ENCODE measurements at places on chromosomes 2 and 18.

DNA sequence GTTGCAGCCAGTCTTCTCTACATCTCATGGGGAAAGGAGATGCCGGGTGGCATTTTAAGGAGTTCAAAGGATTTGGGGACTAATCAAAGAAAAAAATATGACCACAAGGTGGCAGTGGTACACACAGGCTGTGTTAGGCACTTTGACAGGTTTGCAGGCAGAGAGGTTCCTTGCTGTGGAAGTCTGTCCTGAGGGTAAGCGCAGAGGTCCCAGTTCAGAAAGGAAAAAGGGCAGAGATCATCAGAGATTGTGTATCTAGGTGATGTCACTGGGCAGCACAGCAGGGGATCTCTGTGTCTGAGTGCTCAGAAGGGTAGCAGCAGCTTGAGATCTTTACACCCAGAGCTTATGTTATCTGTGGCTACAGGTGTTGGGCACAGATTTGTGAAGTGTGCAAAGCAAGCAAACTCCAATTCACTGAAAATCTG lies 231.4 kb downstream of the LRRTM1 start:
- DNase-seq: peak; percentile 83

DNA sequence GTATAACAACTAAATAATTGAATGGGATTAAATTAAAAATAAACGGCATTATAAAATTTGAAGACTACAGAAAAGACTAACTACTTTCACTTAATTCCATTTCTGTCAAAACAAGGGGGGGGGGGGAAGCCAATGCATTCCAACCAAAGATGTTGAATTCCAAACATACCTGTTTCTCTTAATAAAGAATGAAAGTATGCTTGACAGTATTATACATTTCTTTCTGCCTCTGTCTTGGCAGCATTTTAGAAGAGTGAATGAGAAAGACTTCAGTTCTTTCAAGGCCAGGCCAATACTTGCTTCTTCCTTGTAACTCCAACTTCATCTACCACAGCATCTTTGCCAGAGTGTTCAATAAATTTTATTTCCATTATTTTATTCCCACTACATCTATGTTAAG lies 65.9 kb downstream of the PDE11A start:
- no peak for DNase-seq

GRCh38 chr2:23607925-23608324 lies 222.9 kb downstream of the KLHL29 start:
- no peak for DNase-seq

GRCh38 chr2:29068513-29068912 lies 5.8 kb downstream of the PCARE start:
- DNase-seq: no peak

DNA sequence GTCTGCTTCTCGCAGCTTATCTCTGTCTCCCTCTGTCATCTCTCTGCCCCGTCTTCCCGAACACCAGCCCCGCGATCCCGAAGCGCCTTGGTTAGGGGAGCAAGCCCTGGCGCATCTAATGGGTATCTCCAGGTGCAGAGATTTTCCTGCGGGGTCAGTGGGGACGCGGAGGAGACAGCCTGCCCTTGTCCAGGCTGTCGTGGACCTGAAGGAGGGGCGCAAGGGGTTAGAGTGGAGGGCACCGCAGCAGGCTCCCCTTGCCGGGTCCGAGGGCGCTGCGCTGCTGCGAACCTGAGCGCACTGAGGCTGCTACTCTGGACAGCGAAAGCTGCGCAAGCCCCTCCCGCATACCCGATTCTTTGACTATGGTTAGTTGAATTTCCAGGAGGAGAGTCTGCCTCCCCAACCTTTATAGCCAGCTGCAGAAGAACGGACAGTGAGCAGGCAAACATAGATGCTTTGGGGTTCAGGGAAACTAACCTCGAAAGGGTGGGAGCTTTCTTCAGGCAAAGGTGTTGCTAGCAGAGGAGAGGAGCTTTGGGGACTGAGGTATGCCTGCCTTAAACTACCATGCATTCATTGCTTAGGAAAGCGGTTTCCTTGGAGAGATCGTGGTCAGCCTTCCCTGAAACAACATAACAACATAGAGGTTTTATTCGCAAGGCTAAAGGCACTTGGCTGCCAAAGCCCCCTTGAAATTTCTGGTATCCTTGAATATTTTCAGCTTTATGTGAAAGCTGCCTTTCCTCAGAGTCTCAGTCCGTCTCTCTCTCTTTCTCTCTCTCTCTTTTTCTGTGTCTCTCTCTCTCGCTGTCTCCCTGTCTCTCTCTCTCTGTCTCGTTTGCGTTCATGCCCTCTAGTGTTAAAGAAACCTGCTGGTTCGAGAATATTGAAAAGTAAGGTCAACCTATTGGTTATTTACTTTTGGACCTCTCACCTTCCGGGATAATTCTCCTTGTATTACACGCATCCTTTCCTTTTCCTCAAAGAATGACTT lies 1.6 kb downstream of the GALNT13 start:
- no peak for DNase-seq

DNA sequence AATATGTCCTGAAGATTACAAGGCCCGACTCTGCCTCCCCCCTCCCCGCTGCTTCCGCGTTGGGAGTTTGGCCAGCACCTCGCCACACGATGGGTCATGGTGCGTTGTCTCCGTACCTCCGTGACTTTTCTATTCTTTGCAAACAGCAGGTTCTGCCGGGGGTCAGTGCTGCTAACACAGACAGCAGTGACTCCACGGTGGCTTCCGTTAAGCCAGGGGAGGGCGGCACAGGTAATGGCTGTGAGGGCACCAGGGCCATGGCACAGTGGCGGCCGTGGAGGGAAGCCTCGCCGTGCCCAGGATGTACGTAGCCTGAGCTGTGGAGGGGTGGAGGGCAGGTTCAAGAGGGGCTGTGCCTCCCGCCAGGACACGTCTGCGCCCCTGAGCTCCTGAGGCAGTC lies 115.5 kb downstream of the NFATC1 start:
- no peak for DNase-seq

DNA sequence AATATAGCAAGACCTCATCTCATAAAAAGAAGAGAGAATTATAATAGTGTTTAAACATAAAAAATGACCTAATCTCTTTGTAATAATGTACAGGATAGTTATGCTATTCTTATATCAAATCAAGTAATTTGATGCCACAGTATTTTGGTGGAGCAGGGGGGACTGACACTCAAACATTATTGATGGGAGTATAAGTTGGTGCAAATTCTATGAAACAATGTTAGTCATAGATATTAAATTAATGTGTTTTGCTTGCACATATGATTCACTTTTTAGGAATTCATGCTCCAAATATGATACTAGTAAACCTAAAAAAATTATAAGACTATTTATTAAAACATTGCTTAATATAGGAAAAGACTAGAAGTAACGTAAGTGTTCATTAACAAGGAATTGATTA lies 256.1 kb upstream of the SYT4 start:
- DNase-seq: no peak

GRCh38 chr18:79573921-79574491 lies 105.6 kb upstream of the CTDP1 start:
- no peak for DNase-seq

Data from K562 (cell line).